ENCODE measurements at places on chromosomes 7 and 10.
A peak's percentile ranks its signal among the peaks of the same experiment; 100 is the strongest.

DNA sequence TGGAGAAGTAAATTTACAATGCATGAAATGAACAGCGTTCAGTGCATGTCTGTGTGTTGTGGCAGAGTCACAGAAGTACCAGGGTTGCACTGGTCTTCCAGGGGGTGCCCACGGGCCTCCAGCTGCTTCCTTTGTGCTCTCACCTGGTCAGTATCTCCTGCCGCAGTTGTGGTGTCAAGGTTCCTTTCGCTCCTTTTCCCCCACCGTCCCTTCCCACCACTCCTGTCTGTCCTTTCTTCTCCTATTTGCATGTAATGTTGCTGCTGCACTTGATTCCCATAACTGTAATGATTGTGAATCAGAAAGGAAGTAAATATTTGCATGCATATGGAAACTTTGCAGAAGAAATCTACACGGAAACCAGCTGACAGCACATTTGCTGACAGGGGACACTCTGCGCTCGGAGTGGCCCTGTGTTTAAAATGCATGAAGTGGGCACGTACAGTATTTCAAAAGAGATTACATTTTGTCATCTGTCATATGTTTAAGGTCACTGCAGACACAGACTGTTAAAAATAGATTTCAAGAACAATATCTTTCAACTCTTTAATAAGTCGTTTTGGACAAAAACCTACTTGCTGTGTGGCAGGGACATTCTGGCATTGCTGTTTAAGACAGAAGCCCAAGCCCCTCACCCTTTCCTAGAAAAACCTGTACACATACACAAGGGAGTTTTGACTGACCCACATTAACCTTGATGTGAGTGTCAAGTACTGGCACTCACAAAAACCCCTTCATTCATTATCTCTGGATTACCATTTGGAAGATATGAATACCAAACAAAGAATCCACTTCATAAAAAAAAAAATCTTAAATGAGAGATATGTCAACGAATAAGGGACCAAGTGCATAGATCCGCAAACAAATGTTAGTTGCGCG lies 336.7 kb upstream of the KLF6 start:
- DNase-seq = no peak

DNA sequence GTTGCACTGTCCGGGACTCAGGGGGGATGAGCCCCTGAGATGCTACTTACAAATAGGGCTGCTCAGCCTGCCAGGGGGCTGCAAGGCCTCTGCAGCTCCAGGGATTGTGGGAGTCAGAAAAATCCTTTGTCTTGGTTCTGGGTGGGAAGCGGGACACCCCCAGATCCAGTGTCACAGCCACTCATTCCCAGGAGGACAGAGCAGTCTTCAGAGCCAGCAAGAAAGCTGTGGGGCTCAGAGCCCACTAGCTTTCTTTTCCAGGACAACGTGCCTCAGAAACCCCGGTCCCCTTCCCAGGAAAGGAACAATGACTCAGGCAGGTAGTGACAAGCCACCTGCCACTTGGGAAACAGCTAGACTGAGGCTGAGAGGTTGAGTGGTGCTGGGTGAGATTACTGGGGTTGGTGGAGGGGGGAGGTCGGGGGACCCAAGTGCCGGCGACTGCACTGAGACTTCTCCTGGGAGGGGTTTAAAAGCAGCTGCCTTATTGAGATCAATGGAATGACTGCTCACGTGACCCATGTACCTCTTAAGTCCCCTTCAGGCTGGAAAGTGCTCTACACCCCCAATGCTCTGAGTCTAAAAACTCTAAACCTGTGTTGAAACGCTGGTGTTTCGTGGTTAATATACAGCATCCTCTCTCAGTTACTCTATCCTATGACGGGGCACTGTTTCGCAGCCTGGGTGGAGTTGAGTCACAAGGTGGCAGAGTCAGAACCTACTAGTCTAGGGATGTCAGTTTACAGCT lies 123.6 kb downstream of the UBE2H start:
- DNase-seq = peak; percentile 43

GRCh38 chr7:158495786-158496185 lies 91.8 kb downstream of the PTPRN2 start:
- DNase-seq = no peak

DNA sequence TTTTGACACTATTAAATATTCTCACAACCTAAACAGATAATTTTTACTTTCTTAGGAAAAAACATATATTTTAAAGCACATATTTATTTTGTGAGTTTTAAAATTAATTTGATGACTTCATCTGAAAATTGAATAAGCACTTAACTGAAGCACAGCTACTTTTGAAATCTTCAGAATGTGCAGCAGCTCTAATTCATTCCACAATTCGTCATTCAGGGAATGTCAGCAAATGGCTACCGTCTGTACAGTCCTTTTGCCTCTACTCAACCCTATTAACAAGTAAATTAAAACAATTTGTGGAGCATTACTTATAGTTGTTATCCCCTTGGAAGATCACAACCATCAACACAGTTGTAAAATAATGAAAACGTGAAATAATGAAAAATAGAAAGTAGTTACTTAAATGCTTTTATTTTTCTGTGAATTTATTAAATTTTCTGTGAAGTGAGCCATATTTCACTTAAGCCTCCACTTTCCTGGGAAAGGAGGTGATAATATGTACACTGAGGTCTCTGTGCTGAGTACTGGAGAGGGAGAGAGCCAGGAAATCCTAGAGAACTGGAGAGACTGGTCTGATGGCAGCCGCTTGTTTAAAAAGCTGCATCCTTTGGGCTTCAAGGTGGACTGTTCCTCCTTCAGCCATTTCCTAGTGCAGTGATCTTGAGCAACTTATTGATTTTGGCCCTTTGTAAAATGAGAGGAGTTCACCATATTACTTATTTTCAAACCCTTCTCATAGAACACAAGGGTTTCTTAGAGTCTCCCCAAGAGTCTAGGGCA lies 70.6 kb downstream of the REEP3 start:
- DNase-seq = no peak

DNA sequence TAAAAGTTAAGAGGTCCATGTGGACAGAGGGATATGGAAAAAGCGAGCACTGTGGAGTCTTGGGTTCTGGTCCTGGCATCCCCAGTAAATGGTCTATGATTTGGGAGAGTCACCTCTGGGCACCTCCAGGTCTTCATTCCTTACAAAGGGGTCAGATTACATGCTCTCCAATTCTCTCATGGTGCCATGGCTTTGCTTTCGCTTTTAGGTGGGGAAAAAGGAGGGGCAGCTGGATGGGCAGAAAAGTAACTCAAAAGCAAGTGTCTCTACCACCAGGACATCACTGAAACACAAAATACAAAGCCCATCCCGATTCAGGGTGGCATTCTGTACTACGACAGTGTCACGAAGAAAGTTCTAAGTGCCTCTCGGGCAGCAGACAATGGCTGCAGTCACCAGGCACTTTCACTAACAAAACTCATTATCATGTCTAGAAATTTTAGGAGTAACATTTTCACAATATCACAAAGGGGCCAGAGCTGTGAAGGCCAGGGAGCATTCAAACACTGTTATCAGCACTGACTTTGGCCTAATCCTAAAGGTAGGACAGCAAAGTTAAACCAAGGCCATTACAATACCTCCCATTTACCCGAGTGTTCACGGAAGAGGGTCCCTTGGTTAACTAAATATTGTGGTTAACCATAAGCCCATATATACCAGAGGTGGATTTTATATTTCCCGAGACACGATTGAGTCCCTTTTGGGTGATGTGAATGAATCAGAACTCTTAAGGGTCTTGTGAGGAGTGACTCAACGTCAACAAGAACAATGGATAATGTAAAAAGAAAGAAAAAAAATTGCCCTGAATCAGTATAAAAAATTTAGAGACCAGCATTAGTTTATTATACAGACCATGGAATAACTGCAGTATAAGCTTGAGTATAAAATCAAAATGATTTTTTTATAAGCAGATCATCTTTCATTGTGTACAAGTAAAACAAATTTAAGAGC lies 2.5 kb downstream of the PSAP start:
- peak; percentile 41 for DNase-seq

DNA sequence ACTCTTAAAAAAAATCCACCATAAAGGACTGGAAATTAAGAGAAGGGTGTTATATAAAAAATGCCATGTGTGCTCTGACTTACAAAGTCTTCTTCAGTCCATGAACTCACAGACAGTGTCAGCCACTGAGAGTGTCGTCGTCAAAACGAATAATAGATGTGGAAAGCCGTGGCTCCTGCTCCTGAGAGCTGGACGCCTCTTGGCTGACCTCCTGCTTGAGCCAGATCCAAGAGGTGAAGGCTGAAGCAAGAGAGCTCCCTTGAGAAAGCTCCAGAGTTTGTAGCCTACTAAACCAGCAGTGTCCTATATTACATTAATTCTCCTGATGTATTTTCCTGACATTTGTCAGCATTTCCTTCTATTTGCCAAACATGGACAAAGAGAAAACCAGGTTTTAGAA lies 234.3 kb upstream of the C7orf33 start:
- no peak for DNase-seq

DNA sequence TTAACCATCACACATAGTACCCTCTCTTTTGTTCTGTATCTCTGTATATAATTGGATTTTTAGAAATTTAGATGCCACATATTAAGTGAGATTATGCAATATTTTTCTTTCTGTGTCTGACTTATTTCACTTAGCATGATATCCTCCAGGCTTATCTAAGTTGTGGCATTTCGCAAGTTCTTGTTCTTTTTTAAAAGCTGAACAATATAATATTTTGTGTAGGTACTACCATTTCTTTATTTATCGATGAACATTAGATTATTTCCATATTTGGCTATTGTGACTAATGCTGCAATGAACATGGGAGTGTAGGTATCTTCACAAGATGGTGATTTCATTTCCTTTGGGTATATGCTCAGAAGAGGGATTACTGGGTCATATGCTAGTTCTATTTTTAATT lies 295.0 kb downstream of the SUGCT start:
- no peak for DNase-seq

DNA sequence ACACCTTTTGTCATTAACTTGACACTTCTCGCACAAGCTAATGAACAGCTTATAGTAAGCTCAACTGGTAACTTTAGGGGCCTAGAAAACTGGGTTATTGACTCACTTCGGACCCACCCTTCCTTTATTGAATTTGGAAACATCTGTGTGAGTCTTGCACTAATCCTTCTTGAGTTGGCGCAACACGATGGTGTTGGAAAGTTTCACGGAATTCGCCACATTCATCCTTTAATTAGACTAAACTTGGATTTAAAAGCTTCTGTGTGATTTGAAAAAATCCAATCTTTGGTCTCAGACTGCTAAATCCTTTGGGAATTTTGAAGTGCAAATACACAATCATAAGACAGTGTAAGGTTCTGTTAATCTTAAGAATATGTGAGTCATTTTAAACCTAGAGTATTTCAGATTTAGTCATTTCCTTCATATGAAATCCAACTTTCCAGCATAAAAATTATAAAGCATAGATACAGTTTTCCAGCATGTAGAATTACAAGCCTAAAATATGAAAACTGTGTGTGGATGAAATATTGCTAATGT lies 15.1 kb downstream of the FZD8 start:
- DNase-seq = no peak

DNA sequence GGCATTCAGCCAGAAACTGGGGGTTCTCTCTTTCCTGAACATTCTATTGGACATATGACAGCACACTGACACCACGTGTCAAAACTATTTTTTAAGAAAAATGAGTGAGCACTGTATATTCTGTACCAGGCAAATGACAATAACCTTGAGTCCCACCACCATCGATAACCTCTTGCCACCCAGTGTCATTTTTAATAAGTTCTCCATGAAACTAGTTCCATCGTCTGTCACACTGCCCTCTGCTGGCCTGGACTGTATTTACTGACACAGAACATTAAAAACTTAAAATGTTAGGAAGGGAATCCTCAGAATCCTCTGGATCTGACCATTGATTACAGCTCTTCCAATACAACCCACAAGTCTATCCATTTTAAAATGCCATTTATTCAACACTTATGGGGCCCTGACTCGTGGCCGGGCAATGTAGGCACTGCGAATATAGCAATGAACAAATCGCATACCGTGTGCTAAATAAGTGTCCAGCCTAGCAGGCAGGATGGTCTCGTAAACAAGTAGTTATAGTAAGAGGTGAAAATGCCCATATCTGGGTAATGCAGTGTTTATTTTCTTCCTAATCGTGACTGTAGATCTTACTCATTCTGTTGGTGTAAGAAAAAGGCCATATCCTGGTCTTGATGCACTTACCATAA lies 35.9 kb upstream of the CACNB2 start:
- DNase-seq = no peak

Measured in mesenteric fat pad (tissue), 1 donor.